ENCODE measurements at places on chromosomes 12 and 14.

DNA sequence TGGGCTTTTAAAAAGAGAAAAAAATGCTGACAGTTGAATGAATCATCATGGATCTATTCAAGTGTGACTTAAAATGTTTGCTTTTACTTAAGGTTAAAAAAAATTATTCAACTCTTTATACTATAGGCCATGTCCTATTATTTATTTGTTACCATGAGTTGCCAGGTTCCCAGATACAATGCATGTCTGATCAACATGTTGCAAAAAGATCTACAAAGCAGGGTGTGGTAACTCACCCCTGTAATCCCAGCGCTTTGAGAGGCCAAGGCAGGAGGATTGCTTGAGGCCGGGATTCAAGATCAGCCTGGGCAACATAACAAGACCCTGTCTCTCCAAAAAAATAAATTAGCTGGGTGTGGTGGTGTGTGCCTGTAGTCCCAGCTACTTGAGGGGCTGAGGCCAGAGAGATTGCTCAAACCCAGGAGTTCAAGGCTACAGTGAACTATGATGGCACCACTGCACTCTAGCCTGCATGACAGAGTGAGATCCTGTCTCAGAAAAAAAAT lies 460.8 kb downstream of the BCAT1 start:
- DNase-seq: no peak

- DNase-seq: no peak
These were observed 46.7 kb downstream of the SMUG1 start for GRCh38 chr12:54142114-54142475.

- no peak for DNase-seq
These were observed 106.4 kb upstream of the SYT10 start for GRCh38 chr12:33546004-33546403.

DNA sequence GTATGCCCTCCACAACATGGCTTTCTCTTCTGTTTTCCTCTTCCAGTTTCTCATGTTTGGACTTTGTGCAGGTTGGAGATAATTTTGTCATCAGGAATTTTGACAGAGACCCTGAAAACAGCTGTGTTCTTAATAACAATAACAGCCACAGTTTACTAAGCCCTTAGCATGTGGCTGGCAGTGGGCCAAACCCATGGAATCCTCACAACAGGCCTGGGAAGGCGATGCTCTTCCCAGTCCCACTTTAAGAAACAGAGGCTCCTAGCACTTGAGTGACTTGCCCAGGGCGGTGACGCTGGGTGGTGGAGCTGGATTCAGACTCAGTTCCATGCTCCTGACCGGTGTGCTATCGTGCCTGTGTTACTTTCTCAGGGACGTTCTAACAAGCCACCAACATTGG lies 20.1 kb upstream of the PLEKHG3 start:
- no peak for DNase-seq

DNA sequence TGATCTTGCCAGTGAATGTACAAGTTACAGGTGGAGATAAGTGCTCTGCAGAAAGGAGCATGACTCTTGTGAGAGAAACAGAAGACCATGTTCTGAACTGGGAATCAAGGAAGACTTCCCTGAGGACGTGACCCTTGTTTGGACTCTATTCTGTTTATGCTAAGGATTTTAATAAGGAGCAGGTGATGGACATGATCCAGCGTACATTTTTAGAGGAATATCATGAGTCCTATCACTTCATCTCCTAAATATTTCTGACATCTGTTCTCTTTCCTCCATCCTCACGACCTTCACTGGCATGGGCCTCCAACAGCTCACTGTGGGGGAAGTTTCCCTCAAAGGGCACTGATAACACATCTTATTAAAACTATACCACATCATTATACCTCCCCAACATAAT lies 7.9 kb upstream of the SLC38A1 start:
- DNase-seq: no peak

DNA sequence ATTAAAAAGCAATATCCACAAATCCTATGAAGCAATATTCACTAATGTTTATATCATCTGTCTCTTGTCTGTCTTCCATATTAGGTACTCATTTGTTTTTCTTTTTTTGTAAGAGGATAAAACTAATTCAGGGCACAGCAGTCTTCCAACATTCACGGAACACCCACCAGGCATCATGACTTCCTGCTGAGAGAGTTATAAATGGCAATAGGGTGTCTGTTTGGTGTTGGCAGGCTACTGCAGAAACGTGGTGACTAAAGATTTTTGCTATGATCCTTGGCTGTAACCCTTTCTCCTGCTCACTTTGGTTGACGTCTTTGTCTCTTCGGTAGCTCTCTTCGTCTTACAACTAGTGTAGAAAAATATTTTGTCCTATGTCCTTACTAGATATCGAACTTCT lies 860.6 kb upstream of the MGAT4C start:
- DNase-seq: no peak

- DNase-seq: peak; percentile 3
These were observed 508.6 kb downstream of the FLRT2 start for GRCh38 chr14:86038387-86039042.

All from stimulated activated CD4-positive, alpha-beta T cell treated with anti-CD3 and anti-CD28 coated beads, Interleukin-4, amount 100 ng/mL, for 48 hours (primary cell).